Hematopoietic multipotent progenitor cell (in vitro differentiated cells): ENCODE measurements at places on chromosomes 4 and X.

DNA sequence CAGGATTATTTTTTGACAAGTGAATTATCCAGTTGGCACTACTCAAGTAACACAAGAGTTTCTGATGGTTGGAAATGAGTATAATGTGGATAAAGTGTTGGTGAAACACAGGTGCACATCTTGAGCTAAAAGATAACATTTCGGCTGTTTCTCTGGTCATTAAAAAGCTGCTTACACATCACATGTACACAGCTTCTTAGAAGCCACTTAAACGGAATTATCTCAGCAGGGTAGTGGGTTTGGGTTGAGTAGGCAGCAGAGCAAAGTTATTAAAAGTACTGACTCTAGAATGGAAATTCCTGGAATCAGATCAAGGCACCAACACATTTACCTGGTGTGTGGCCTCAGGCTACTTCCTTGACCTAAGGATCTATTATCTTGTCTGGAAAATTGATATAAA lies 55.4 kb upstream of the RASSF6 start:
- no peak for DNase-seq

DNA sequence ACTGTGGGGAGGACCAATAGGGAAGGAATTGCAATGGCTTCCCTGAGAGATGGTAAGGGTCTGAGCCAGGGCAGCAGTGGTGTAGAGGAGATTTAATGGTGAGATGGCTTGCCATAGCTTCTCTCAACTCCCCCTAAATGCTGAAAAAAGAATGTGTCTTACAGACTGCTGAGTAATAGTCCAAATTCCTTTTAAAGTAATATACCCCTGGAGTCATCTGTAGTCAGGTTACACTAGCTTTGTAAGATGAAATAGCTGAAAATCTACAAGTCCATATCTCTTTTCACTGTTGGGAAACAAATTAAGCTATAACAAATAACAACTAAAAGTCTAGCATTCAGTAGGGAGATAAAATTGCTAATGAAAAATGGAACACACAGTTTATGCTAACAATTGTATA lies 33.5 kb downstream of the MAPK10 start:
- no peak for DNase-seq

DNA sequence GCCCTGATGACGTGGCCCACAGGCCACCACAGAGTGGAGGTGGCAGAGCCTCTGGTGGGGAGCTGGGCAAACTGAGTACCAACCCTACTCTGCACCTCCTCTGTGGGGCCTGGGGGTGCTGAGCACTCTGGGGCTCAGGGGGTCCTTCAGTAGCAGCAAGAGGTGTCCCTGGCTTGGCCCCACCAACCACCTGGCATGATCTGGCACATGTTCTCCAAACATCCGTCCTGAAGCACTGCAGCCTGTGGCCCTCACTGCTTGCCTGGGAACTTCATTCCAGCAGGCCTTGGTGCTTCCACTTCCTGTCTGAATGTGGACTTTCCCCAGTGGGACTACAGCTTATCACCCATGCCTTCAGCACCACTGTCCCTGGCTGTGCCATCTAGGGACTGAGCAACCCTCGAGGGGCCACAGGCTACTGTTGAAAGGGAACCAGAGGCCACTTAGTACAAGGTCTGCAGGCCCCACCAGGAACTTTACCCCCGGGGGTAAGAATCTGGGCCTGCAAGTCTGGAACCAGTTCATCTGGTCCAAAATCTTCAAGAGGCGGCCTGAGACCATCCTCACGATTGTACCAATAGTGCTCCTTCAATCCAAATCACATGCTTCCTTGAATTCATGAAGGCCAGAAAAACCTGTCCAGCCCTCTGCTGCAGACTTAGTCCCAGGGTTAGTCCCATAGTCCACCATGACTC lies 13.2 kb downstream of the TNIP2 start:
- no peak for DNase-seq

- DNase-seq: no peak
Observed at GRCh38 chr4:173450281-173450680, 51.4 kb upstream of the SCRG1 start.

DNA sequence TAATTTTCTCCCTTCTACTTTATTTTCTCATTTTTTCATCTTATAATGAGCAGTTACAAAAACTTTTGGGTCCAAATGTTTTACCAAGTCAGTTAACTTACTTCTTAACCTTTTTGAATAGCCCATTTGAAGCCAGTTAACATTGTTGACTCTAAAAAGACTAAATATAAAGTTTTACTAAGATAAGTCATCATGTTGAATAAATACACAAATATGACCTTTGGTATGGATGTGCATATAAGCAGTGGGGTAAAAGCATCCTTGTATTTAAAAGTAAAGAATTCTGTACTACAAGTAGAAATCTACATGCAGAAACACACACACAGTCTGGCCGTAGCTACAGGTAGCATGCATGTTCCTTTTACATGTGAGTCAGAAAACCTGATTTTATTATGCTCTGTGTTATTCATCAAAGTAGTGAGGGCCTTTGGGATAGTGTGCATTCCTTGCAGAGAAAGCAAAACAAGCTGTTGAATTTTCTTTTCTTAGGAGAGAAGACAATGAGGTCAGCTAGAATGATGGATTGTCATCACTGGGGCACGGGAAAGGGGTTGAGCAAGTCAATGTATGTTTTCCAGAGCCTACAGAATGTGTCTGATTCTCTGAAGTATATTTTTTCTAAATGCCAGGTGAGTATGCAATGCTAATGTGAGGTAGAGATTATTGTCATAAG lies 533.2 kb upstream of the AGA start:
- no peak for DNase-seq

GRCh38 chr4:54657551-54658251 lies at the start of gene KIT:
KIT (plus strand) TSS chr4:54657957; CDS start chr4:54658015, 58 bp downstream.
- DNase-seq: no peak

- no peak for DNase-seq
Observed at GRCh38 chr4:121669163-121669550, 27.6 kb downstream of the ANXA5 start.

- DNase-seq: no peak
Observed at GRCh38 chr4:122894827-122895226, 27.6 kb downstream of the NUDT6 start.
